GM19239 (cell line): ENCODE measurements at places on chromosomes 6 and 20.

DNA sequence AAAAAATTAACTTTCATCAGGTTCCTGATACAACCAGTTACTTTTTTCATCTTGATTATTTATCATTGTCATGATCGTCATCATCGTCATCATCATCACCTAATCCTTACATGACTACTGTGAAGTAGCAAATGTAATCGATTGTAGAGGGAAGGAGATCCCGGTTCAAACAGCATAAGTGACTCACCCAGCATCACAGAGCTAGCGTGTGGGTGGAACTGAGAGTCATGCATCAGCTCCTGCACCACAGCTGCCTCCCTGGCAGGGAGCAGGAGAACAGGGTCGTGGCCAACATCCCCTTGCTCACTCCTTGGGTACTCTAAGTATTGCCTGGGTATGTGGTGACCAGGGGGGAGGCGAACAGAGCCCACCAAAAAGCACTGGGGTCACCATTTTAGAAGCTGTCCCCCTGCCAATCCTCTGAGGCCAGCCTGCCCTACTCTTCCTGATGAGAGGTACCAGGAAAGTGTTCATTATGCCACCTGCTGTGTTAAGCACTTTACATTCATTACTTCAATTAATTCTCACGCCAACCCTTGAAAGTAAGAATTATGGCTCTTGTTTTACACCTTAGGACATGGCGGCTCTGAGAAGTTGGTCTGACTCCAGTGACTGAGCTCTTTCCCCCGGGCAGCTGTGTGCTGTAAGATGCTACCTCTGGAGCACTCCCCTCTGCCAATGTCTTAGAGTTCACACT, 425.2 kb downstream of the CD83 start:
- peak; percentile 6 for DNase-seq

DNA sequence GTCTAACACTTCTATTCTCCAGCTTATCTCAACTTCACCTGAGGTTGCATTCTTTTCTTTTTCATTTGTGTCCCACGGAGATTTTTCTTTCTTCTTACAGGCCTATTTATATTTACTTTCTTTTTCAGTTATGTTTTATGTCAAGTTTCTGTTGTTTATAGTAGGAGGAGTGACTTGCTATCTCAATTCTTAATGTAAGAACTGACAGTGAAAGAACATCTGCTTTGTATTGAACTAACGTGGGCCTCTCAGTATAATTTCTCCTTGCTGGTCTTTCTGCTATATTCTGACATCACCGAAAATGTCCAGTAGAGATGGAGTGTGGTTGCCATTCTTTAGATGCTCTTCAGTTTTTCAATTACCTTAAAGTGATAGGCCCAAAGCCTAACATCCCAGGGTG, 521.7 kb downstream of the EPM2A start:
- no peak for DNase-seq

DNA sequence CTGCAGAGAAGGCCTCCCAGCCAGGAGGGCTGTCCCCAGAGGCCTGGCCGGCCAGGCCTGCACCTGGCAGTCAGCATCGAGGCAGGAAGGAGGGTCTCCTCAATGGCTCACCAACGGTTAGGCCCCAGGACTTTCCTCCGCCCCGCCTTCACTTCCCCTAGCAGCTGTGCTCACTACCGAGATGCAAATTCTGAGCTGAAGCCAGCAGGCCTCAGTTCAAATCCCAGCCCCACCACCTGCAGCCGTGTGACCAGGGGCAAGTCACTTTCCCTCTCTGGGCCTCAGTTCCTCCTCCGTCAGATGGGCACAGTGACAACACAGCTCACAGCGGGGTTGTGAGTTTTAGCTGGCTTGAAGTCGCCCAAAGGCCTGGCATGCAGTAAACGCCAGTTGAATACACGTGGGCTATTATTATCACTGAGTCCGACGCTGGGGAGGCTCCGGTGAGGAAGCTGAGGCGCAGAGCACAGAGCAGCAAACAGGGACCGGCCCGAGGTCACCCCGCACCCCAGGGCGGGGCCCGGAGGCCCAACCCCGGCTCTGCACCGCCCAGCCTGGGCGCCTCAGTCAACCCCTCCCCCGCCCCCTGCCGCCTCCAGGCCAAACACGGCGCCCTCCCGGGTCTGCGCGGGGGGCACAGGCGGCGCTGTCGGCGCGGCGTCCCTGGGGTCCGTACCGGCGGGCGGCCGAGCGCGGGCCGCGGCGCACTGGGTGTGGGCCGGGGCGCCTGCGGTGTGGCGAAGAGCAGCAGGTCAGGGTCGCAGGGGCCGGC, 671 bp downstream of the E2F1 start:
- peak; percentile 86 for DNase-seq

DNA sequence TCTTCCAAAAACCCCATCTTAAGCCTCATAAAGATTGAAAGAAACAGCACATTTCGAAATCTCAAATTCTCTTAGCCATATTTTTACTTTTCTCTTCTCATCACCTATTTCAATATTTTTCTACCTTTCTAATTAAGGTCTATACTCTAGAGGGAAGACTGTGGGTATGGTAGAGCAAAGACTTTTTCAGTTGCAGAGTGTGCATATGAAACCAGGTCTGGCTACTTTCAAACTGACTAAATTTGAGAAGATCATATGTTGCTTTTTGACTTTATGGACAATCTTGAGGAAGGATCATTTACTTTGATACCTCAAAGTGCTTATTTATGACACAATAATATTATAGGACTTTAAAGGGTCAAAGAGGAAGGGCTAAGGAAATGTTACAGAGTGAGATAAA, 20.7 kb downstream of the FILIP1 start:
- no peak for DNase-seq

- DNase-seq = no peak
Measured at GRCh38 chr20:23753589-23753988, 2.9 kb upstream of the CST1 start.

- no peak for DNase-seq
Measured at GRCh38 chr6:21005816-21006570, 471.7 kb downstream of the CDKAL1 start.

- no peak for DNase-seq
Measured at GRCh38 chr6:83192456-83192855, 609 bp downstream of the PGM3 start.

- no peak for DNase-seq
Measured at GRCh38 chr6:108735310-108736001, 112.8 kb upstream of the ARMC2 start.

GRCh38 chr6:152896923-152897322, 85.9 kb downstream of the FBXO5 start:
- no peak for DNase-seq

GRCh38 chr6:45870531-45870930, 145.1 kb downstream of the CLIC5 start:
- DNase-seq = no peak

DNA sequence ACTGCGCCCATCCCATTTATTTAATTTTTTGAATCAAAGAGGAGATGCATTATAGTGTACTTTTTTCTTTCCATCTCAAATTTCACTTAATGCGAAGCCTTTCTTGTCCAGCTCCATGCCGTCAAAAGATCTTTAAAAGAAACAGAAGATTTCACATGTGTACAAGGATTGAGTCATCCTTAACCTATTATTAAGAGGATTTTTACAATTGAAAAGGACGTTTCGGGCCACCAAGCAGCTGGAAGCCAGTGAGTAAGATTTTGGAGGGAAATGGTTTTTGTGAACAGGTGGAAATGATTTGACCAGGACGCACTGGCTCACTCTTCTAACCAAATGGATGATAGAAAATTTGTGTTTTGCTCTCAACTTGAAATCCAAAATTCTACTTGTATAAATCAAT, 15.1 kb upstream of the CCDC170 start:
- DNase-seq = no peak

DNA sequence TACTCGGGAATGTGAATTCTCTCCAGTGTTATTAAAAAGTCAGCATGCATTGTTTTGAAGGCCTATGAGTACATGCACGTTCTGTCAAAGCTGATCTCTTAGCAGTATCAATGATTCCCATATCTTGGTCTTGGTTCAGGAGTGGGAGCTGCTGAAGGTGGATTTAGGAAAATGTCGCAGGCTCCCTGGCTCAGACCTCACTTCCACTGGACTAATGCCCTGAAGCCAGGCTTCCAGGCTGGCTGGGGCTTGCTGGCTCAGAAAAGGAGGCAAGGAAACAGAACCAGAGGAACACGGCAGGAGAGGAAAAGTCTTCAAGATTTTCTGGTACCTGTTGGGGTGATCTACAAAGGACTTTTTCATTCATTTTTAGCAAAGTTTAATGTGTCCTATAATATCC, 81.6 kb downstream of the OLIG3 start:
- no peak for DNase-seq

GRCh38 chr6:168033791-168034190, 36.3 kb downstream of the KIF25 start:
- no peak for DNase-seq

DNA sequence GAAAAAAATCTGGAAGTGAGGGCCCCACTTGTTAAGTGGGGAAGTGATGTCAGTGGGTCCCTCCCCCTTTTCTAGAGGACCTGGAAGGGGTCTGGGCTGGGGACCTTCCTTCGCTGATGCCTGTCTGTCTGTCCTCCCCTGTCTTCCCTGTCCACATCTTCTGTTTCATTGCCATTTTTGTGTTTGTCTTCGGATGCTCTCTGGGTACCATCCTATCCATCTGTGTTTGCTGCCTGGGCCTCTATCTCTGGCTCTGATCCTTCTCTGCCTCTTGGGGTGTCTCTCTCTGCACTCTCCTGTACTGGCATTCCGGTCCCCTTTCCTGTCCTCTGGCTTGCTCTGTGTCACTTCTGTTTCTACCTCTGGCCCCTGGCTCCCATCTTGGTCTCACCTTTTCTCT, 2.3 kb downstream of the TMEM151B start:
- no peak for DNase-seq

DNA sequence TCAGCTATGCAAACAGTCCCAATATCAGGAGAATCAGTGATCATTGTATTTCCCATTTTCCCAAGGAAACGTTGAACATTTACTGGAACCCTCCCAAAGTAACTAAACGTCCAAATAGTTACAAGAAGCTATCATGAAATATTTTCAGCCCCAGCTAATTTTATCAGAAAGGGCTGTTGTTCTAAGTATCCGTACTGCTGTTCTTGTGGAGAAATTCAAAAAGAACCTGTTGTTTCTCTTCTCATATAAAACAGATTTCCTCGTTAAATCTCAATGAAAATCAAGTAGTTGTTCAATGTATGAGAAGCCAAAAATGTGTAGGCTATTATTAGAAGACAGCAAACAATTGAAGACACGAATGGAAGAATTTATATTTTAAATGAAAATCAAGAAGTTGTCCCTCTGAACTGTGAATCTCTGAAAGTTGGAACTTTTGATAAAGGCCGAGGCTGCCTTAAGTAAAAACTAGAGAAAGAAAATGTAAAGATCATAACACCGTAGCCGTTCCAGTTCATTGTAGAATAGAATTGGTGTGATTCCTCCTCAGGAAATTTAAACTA, 107.7 kb downstream of the HFE start:
- no peak for DNase-seq

GRCh38 chr20:52191916-52192718, 538 bp upstream of the ZFP64 start:
- peak; percentile 38 for DNase-seq

GRCh38 chr6:38212579-38212978, 393.1 kb downstream of the ZFAND3 start:
- DNase-seq = no peak

GRCh38 chr20:10321138-10321717, 102.6 kb downstream of the SNAP25 start:
- DNase-seq = no peak

GRCh38 chr20:62796699-62797491, 622 bp downstream of the MRGBP start:
- no peak for DNase-seq

DNA sequence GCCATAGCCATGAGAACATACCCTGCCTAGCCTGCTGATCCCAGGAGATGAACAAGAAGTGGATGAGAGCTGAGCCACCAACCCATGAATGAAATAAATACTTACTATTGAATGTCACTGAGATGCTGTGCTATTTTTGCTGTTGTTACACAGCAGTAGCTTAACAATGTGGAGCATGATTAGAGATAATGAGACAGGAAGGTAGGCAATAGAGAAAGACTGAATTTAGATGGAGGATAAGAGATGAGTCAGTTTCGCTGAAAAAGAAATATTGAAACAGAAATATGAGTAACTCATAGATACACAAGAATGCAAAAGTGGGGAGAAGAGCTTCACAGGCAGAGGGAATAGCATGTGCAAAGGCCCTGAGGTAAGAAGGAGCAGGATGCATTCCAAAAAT, 94.9 kb upstream of the TOP1 start:
- DNase-seq = no peak

DNA sequence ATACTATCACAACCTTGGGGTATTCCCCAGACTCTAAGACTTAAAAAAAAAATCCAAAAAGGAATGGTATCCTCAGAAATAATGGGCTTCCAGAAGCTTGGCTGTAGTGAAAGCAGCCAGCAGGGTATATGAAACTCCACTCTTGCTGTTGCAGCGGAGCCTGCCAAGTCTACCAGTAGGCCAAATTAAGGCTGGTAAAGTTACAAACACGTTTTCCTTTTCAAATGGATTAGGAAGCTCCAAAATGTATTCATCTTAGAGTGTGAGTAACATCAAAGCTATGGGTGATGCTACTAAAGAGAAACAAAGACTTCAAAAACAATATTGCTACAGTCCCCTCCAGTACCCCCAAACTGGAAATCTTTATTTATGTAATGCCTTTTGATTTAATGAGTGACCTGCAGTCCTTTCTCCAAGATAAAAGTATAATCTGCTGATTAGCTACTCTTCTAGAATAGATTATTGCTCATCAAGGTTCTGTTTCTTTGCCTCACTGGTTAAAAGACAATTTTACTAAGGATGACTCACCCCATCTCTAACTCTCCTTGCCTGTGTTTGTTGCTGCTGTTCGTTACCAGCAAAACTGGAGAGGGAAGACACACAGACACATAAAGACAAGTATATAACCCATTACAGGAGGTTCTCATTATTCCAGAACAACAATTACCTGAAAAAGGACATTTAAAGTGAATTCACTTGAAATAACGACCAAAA, 84.9 kb downstream of the BTBD9 start:
- no peak for DNase-seq

DNA sequence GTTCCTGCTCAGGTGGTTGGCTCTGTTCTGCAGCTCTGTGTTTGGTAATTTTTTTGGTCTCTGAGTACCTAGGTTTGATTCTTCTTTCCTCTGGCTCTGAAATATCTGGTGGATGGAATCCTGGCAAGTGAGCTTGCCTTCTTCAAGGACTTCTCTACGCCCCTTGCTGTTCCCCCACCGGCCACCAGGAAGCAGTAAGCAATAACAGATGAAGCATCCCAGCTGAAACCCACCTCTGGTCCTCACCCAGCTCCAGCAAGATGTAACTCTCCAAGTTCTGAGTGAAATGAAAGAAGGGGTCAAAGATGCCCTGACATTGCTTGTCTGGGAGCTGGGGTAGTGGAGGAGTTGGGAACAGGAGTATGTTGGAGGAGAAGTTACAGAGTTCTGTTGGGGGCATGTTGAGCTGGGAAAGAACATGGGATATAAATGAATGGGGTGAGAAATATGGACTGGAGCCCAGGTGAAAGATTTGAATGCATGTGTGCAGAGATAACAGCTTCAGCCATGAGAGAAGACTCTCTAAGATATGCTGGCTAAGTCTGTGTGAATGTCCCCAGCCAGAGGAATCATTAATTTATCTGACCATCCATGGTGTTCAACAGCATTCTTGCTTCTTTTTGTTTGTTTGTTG, 51.3 kb upstream of the GLP1R start:
- no peak for DNase-seq

GRCh38 chr20:36613974-36614373, 8.4 kb downstream of the RAB5IF start:
- DNase-seq = no peak

GRCh38 chr6:149423964-149424440, 23.9 kb downstream of the SUMO4 start:
- no peak for DNase-seq

GRCh38 chr20:37379967-37380828, 34.3 kb downstream of the SRC start:
- DNase-seq = no peak

- no peak for DNase-seq
Measured at GRCh38 chr6:62904687-62905086, 306.6 kb upstream of the FKBP1C start.
